ENCODE measurements at places on chromosomes 7 and 10. TPM values are rescaled to one million over a fixed set of nuclear protein-coding genes. Genes with fewer than 3 reads are reported as not detected.

DNA sequence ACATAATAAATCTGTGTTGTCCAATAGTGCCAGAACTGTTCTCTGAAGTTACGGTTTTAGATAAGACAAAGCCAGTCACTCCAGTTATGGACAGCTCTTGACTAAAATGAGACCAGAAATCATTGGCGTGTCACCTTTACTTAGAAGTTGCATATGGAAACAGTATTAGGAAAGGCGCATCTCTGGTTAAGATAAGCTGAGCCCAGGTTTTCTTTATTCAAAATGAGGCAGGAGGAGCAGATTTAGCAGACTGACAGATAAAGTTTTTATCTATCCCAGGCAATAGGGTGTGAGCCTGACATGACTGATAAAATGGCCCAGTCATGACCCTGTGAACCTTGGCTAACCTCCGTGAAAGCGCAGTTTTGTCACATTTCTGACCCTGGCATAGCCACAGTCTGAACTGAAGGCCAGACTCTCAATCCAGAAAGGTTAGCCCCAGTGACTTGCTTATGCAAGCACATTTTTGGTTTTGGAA, 4.2 kb downstream of the CYP26A1 start:
- no peak for DNase-seq

GRCh38 chr10:78328592-78329404, 295.1 kb downstream of the RPS24 start:
- no peak for DNase-seq

DNA sequence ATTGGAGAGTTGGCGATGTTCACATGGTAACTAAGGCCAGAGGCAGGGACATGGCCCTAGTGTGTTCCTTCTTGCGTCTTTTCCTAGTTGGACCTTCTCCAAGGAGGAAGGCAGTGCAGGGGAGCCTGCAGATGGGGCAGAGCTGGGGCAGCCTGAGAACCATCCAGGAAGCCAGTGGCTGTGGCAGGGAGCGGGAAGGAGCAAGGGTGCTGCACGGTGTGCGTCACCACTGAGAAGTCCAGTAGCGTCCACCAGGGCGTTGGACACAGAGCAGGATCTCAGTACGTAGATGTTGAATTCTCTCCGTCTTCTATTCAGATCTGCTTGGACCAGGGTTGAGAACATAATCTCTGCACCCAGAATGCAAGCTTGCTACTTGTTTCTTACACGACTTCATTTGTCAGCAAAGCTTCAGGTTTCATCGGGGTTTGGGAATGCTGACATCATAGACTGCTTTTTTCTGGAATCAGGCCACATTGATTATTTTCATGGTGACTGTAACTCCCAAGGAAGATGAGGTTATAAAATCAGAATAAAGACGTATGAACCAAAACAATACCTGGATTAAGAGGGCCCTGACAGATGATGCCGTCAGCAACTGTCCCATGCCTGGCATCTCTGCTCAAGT, 130.3 kb downstream of the HECW1 start:
- no peak for DNase-seq

GRCh38 chr7:29851487-29851886, 45.2 kb downstream of the WIPF3 start:
- DNase-seq = no peak

GRCh38 chr7:133778472-133778871, 348.7 kb upstream of the LRGUK start:
- no peak for DNase-seq

DNA sequence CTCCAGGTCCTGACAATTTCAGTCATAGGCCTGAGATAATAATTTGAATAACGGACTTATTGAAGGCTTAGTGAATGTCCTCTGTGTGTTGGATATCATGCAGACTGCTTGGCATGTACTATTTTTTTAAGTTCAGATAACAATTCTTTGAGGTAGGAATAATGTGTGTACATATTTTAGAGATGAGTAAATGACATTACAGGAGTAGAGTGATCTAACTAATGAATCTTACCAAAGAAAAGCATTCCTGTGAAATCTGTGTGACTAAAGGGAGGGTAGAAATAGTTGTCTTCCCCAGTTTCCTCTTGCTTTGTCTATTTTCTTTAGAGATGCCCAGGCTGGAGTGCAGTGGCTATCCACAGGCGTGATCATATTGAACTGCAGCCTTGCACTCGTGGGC, 391.8 kb upstream of the ETV1 start:
- DNase-seq = peak; percentile 20

DNA sequence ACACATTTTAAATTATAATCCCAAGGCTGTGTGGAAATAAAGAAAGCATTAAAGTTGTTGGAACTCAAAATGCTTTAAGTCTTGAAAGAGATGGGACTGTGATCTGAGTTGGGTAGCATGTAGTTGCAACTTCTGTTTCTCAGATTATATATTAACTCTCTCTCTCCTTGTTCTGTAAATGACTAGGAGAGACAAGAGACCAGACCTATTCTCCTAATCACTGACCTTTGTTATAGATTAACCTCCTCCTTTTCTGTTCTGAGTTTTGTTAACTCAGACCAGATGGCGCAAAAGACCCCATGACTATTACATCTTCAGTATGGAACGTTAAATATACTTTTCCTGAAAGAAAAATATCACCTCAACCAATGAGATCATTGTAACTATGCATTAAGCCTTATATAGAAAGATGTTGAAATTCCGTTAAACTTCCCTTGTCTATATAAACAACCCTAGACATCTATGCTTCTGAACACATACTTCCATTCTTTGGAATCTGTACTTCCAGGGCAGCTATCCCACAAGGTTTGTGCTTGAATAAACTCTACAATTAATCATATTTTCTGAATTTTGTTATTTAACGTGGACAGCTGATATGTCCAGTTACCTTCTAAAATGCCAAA, 143.5 kb upstream of the TRIM24 start:
- no peak for DNase-seq

GRCh38 chr7:14793151-14793550, 109.4 kb downstream of the DGKB start:
- no peak for DNase-seq

GRCh38 chr7:5421714-5422395, 1.8 kb downstream of the TNRC18 start:
- peak; percentile 55 for DNase-seq

- DNase-seq = no peak
These were observed 187.1 kb downstream of the FAM107B start for GRCh38 chr10:14587540-14588083.

- DNase-seq = no peak
These were observed 15.8 kb downstream of the CNPY1 start for GRCh38 chr7:155530601-155531000.

DNA sequence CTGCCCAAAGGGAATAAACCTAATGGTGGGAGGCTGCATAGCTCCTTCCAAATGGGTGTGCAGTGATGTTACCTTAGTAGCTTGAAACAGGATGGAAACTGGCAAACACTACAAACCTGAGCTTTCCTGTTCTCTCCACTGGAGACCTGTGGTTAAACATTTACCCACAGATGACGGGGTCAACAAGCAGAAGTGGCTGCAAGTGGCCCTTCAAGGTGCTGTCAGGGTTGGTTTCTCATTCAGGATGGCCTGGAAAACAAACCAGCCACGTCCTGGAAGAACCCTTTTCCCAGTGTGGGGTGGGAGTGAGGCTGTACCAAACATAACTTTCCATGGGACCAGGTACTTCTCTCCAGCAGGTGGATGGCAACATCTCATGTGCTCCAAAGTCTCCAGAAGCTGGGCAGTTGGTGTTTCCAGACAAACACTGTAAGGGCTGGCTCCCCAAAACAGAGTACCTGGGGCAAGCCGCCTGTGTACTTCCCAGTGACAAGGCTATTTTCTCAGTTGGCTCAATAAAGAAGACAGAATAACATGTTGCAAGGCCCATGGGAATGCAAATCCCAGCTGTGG, 67.5 kb downstream of the DNAJB9 start:
- no peak for DNase-seq

DNA sequence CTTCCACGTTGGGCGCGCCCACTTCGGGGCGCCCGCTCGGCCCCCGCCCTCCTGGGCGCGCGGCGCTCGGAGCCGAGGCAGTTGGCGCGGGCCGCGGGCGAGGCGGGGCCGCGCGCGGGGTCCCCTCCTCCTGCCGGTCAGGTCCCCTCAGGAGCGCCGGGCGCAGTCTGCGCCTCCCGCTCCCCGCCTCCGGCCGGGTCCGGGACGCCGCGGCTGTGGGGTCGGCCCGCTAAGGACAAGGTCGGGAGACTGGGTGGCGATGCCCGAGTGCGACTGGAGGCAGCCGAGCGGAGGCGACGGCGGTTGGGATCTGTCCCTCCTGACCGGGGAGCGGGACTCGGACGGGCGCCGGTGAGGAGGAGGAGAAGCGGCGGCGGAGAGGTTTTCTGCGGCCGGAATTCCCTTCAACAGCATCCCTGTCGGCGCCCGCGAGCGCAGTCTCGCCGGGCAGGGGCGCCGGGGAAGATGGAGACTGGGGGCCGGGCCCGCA, at the start of gene ATRNL1:
ATRNL1 (plus strand) TSS at position 80 of the 490 bp plus-strand sequence; CDS start at position 466, 386 bp downstream.
- no peak for DNase-seq

DNA sequence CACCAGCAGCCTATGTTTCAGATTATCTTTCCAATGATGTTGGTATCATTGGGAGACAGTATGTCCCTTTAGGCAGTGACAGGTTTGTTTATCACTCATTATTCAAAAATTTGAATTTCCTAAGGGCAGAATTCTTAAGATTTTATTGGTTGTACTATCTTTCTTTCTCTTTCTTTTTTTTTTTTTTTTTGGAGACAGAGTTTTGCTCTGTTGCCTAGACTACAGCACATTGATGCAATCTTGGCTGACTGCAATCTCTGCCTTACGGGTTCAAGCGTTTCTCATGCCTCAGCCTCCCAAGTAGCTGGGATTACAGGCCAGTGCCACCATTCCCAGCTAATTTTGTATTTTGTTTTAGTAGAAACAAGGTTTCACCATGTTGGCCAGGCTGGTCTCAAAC, 111.2 kb downstream of the PON1 start:
- no peak for DNase-seq

DNA sequence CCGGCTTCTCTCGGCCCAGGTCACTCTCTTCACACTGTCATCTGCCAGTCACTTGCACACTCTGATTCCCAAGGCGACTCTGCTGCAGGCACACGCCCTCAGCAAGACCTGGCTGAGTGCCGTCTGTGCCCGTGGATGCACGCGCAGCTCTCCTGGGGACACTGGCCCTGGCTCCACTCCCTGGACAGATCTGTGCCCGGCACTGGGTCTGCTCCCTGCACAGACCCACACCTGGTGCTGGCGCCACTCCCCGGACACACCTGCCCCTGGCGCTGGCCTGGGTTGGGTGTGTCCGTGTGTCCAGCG, 133.2 kb downstream of the DNAJB6 start:
- no peak for DNase-seq

DNA sequence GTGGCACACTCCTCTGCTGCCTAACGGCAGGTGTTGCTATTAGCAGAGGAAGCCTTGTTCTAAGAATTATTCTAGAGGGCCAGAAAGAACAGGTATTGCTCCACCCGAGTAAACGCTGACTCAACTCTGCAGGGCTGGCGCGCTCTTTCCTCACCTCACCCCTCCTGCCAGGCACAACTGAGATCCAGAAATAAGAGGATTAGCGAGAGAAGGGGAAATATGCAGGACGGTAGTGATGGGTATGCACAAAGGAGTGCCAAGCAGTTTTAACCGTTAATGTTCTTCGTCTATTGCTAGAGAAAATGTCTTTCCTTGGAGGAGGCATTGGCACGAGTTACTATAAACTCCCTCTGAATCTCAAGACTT, 369 bp upstream of the SCIN start:
- DNase-seq = no peak

DNA sequence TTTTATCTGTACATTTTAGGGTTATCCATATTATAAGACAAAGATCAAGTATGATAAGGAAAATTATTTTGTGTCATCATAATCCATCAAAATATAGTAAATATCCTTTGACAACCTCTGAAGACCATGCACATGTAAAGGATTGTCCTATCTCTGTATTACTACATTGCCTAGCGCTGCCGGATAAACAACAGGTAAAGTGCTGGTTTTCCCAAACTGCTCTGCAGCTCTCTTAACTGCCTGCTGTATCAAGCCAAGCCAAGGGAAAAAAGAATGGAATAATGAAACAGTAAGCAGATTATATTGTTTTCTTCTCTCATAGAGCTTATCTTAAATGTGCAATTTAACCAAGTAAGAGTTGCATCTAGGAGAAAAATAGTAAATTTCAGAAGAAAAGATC, 70.8 kb downstream of the PTF1A start:
- DNase-seq = no peak

The OAT gene
- total RNA-seq = 150 TPM

The ARHGAP22 gene
- 97.2 TPM for total RNA-seq

The TUBB8 gene
- not detected for total RNA-seq

The LIPK gene
- not detected for total RNA-seq

The PKD2L1 gene
- not detected for total RNA-seq

The HMX3 gene
- total RNA-seq = not detected

The PPA1 gene
- total RNA-seq = 133 TPM
